ENCODE measurements at places on chromosomes 6 and 20.

DNA sequence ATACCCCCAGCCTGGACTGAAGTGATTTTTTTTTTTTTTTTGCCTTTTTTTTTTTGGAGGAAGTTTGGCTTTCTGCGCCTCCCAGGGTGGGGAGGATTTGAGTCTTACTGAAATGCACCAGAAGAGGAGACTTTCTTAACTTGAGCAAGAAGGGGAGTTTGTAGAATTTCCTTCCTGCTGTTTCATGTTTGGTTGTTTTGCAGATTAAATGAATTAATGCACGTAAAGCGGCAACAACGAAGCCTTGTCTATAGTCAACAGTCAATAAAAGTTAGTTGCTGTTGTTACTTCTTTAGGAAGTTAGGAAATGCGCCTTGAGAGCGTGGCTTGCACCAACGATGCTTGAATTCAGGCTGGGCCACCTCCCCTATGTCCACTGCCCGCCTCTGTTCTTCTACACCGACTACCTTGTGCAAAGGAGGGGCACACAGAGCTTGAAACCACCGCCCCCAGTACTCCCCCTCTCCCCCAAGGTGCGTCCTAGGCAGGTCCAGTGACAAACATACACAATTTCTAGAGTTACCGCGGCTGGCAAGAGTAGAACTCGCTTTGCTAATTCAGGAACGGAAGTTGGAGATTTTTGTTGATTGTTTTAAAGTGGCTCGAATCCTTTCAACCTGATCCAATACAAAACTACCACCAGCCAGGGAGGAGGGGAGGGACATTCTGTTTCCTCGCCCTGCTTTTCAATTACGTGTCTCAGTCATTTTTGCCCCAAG is 830 bp upstream of the CYP24A1 start:
- no peak for DNase-seq

- no peak for DNase-seq
These were observed 4.0 kb downstream of the TEAD3 start for GRCh38 chr6:35492974-35493284.

GRCh38 chr6:72746276-72746675 is 124.4 kb downstream of the KCNQ5 start:
- no peak for DNase-seq

DNA sequence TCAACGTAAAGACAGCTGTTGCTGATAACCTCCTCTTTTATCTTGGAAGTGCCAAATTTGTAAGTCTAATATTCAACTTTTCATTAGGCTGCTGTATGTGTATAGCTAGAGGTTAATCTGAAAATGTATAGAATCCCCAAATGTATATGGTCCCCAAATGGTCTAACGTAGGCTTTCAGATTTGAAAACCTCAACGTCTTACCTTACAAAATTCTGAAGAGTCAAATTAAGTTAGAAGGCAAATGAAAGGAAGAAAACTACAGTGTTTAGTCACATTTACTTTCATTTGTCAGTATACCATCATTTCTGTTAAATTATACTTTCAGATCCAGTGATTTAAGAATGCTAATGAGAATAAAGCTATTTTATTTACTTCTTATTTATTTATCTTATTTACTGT is 256.9 kb downstream of the ARHGAP18 start:
- no peak for DNase-seq

- DNase-seq = no peak
These were observed 85.4 kb downstream of the CD83 start for GRCh38 chr6:14202947-14203346.

GRCh38 chr20:25315418-25316210 is 67.7 kb downstream of the PYGB start:
- no peak for DNase-seq

DNA sequence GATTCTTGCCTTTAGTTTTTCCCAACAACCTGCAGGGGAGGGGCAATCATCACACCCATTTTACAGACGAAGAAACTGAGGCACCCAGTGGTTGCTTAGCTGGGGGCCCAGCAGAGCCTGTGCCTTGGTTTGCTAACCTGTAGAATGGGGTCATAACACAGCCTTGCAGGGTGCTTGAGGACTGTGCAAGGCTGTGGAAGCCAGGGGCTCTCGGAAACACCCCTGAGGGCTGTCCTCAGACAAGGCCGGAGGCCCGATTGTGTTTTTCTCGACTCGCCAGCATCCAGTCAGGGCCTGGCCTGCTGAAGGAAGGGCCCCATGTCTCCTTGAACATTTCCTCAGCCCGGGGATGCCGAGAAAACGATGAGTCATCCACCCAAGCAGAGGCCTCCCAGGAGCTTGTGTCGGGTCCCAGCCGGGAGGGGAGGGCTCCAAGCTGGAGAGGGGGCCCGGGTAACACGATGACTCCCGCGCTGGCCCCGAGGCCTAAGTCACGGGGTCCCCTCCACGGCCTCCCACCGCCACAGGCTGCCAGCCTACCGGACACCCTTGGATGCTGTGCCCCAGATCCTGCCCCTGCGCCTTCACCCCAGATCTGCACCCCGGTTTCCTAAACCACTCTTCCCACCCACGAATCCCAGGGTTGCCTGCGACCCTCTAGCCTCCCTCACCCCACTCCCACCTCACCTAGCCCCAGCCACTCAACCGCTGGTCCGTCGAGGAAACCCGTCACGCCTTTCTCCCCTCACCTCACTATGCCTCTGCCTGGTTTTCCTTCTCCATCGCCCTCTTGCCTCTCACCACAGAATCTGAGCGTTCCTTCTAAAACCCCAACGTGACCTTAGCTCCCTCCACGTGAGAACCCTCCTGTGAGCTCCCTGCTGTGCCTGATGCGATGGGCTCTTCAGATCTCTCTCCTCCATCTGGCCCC is 10.6 kb downstream of the NOL4L start:
- no peak for DNase-seq

GRCh38 chr6:34346175-34347119 is 46.0 kb downstream of the NUDT3 start:
- DNase-seq = no peak

GRCh38 chr6:47834196-47834595 is 52.4 kb downstream of the OPN5 start:
- DNase-seq = no peak

- DNase-seq = no peak
These were observed 723 bp upstream of the ARID1B start for GRCh38 chr6:156776470-156776839.
